Inflammatory macrophage (primary cell): ENCODE measurements at places on chromosomes 1 and 21.

DNA sequence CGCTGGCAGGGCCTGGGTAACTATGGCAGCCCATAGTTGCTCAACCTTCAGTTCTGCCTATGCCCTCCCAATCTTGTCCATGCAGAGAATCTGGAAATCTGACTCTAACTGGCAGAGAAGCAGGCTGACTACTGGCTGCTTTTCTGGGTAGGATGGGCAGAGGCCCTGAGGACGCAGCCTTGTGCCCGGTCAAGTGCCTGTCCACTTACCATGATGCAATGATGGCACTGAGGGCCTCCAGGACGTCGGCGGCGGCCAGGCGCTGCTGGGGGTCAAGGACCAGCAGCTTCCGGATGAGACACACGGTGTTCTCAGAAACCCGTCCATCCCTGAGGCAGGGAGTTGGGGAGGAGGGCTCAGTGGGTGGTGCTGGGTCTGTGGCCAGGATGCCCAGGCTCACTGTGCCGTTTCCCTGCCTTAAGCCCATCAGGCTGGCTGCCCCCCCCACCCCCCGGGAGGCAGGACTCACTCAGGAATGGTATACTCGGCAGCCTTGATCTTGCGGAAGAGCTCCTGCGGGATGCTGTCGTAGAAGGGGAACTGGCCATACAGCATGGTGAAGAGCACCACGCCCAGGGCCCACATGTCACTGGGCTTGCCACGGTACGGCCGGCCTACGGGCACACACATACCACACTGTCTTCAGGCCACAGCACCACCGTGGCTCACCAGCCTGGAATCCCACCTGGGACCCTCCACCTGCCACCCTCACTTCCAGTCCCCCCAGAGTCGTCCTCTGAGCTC is 20.4 kb upstream of the EVA1B start:
- no peak for DNase-seq

- no peak for DNase-seq
Observed at GRCh38 chr1:214101246-214101645, 113.5 kb downstream of the PROX1 start.

GRCh38 chr21:44299458-44300261 is at the start of gene PFKL:
PFKL (plus strand) TSS chr21:44300053; CDS start chr21:44300106, 53 bp downstream.
- peak; percentile 72 for DNase-seq

DNA sequence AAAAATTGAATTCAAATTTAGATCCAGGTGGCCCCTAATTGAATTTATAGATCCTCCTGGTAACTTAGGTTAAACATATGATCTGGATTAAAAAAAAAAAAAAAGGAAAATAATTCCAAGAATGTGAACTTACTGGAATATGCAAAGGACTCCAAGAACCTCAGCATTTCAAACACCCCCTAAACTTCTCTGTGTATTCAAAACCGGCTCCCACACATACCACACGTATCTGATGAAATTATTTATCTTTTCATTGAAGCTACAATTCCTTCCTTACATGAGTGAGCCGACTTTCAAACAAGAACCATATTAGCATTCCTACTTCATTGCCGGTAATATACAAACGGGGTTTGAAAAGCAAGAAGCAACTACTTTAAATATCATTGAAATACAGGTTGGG is 61.4 kb upstream of the FMN2 start:
- no peak for DNase-seq

DNA sequence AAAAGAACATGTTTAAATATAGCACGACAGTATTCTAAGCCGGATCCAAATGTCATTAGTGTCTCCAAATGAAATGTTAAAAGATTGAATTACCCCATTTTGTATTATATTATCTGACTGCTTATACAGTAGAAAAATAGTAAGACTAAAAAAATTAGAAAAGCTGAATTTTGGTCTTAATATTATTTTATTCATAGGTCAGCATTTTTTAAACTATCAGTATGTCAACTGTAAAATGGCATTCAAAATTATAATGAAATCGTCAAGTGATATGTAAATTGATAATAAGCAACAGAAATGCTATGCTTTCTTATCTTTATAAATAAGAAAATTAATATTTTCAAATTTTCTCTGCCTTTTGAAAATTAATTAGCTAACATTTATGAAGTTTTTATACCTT is 16.6 kb downstream of the SLC44A5 start:
- no peak for DNase-seq

DNA sequence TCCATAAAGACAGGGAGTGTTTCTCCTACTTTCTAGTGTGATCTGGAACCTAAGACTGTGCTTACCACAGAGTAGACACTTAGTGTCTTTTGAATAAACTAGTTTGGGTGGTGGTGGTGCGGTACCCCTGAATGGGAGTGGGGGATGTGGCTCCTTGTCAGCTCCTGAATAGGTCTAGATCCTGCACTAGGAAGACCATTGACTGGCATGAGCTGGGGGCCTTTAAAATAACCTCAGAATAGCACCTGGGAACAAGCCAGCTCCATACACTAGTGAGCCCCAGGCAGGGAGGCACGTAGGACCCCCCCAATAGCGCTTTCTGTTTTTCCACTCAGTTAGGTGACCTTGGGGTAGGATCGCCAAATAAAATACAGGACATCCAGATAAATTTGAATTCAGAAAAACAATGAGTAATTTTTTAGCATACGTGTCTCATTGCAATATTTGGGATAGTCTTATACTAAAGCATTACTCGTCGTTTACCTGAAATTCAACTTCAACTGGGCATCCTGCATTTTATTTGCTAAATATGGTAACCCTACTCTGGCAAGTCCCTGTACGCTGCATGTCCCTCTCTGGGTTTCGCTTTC is 45.6 kb downstream of the AZIN2 start:
- no peak for DNase-seq

GRCh38 chr1:93800856-93801255 is 78.2 kb downstream of the DNTTIP2 start:
- no peak for DNase-seq

DNA sequence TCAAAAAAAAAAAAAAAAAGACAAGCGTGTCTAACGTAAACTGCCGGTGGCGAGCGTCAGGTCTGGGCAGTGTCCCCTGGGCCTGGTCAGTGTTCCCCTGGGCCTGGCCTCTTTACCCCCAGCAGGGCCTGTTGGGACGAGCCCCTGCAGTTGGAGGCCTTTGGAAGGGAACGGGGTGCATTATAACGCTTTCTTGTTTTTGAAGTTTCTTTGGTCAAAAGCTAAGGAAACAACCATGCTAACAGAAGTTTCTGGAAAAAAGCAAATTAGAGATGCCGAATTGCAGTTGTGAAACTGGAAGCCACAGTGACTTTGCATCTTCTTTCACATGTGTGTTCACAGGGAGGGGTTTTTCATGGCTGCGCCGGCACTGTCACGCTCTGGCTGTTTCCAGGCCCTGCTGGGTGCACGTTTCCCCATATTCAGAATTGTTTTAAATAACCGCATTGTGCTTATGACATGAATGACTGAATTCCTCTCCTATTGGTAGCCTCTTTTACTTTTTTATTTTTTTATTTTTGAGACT is 16.0 kb downstream of the RRP1 start:
- DNase-seq: peak; percentile 90

GRCh38 chr1:51729824-51730301 is 113.0 kb downstream of the OSBPL9 start:
- DNase-seq: peak; percentile 40

- peak; percentile 36 for DNase-seq
Observed at GRCh38 chr21:14602382-14602958, 56.4 kb upstream of the SAMSN1 start.

- DNase-seq: no peak
Observed at GRCh38 chr1:172654535-172654934, 4.4 kb upstream of the FASLG start.

DNA sequence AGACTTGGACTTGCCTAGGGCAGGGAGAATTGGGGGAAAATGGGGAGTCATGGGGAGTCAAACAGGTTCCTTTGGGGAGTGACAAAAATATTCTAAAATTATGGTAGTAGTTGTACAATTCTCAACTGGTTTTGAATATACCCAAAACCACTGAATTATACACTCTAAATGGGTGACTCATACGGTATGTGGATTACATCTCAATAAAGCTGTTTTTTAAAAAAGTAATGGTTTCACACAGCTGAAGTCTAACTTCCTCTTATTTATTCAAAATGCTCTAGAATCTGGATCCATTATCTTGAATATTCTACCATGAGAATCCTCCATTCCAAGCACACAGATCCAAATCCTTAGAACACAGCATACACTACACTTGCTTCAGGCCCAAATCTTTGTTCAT is 11.1 kb downstream of the EIF4G3 start:
- DNase-seq: peak; percentile 61

DNA sequence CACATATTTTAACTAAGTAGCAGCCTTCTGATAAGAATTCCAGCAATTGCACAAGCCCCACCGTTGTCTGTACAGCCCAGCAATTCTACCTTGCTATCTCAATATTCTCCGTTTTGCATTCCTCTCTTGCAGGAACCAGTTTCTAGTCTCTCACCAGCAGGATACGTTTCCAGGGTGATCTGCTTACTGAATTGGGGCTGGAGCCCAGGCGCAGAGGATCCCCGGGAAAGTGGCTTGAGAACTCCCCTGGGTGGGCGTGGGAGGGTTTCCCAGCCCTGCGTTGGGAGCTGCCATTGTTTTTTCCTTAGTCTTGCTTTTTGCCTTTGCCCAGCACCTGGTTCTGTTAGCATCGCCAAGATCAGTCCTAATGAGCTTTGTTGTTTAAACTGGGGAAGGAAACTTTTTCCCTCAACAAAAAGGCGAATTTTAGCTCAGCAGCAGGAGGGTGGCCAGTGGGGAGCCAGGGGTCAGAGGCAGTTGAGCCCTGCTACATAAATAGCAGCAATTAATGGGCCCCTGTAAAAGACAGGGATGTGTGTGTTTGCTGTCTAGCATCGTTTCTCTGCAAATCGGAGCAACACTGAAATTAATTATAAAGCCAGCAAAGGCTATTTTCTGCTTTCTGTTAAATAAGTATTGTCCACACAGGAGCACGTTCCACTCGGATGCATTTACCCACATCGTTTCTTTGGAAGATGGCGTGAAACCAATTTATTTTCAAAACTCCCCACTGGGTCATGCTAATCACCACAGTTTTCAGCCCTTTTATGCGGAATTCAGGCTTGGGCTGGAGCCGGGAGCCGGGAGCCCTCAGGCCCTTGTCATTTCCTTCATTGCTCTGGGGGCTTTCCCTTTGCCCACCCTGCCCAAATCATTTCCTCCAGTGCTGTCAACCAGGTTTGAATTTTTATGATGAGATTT is 36.6 kb downstream of the HUNK start:
- DNase-seq: no peak

DNA sequence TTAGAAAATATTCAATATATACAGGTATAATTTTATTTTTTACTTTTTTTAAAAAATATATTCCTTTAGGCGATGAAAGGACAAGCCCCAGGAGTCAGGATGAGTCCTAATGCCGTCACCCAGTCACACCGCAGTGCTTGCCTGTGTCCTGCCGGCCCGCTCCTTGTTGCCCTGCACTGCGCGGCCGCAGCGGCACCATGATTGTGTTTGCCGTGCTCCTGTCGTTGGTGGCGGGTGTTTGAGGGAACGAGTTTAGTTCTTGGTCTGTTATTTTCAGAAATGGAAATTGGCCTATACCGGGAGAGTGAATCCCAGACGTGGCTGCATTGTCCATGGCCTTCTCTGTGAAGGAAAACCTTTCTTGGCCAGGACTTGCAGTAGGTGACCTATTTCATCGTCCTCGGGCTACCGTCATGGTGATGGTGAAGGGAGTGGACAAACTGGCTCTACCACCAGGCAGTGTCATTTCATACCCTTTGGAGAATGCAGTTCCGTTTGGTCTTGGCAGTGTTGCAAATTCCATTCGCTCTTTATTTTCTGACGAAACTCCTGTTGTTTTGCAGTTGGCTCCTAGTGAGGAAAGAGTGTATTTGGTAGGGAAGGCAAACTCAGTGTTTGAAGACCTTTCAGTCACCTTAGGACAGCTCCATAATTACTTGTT is 45.9 kb upstream of the CRB1 start:
- no peak for DNase-seq

DNA sequence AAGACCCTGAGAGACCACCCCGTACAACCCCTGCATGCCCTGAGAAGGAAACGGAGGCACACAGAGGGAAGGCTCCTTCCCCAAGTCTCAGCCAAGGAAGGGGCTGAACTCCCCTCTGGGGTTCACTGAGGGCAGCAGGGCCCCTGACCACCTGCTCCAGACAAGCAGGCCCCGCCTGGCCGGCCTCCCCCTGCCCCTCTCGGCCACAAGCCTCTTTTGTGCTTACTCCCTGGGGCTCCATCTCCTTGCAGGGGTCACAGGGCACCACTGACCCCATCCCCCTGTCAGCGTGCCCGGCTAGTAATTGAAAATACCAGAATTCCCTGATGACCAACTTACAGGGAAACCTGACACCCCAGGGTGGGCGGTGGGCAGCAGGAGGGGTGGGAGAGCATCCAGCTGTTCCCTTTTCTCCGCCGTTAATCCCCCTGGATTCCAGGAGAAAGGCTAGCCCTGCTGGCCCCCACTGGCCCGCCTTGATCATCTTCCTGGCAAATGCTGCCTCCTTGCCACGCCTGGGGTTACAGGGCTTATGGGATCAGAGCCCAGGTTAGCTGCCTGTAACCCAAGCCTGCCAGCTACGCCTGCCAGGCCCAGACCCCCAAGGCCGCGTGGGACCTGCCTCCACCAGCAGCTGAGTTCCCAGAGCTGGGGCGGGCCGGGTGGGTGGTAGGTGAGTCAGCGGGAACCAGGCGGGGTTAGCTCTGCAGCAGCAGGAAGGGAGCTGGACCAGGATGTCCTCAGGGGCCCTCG is 96.1 kb downstream of the LACTBL1 start:
- DNase-seq: no peak

- no peak for DNase-seq
Observed at GRCh38 chr1:84870591-84870990, 22.4 kb downstream of the LPAR3 start.

DNA sequence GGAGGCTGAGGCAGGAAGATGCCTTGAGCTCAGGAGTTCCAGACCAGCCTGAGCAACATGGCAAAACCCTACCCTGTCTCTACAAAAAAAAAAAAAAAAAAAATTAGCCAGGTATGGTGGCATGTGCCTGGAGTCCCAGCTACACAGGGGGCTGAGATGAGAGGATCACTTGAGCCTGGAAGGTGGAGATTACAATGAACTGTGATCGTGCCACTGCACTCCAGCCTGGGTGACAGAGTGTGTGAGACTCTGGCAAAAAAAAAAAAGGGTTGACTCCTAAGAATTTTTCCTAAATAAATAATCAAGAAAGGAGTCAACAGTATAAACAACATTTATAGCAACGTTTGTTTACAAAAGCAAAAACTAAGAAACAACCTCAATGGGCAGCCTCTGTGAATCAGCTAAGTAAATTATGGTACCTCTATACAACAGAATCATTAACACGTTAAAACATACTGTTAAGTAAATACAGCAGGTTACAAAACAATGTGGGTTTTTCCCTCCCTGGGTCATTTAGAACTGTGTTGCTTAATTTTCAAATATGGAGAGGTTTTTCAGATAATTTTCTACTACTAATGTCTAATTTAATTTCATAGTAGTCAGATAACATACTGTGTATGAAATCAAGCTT is 56.8 kb downstream of the SLC30A10 start:
- no peak for DNase-seq

- DNase-seq: no peak
Observed at GRCh38 chr1:78070758-78071157, 25.0 kb downstream of the GIPC2 start.

DNA sequence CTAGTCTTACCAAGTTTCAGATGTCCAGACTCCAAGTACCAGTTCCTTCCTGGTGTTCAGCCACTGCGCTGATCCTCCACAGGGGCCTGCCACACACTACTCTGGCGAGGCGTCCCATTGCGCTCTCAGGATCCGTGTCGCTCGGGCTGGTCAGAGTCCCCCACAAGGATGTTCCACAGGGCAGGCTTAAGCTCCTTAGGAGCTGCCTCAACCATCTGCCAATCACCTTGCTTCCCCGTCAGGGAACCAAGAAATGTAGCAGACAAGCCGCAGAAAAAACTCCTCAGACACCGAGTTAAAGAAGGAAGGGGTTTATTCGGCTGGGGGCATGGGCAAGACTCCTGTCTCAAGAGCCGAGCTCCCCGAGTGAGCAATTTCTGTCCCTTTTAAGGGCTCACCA is 9.8 kb downstream of the OR2W3 start:
- no peak for DNase-seq
